ENCODE measurements at places on chromosomes 6 and 20. TPM values are rescaled to one million over a fixed set of nuclear protein-coding genes. Genes with fewer than 3 reads are reported as not detected.

Gene GGTLC1
- total RNA-seq, result not detected

Gene CYP39A1
- total RNA-seq, result not detected

Gene GDAP1L1
- total RNA-seq, result not detected

Gene AVP
- total RNA-seq, result not detected

Gene CAP2
- 13.0 TPM for total RNA-seq

Gene SRMS
- not detected for total RNA-seq

Gene GABRR1
- total RNA-seq, result not detected

Gene SPEF1
- total RNA-seq, result 2.6 TPM

Gene ULBP3
- 2.9 TPM for total RNA-seq

Gene TSBP1
- total RNA-seq, result not detected

Gene TTK
- 18.9 TPM for total RNA-seq

Gene C20orf202
- not detected for total RNA-seq

Gene LY6G6D
- not detected for total RNA-seq

Gene SYCP2
- 0.41 TPM for total RNA-seq

Gene GSTA3
- not detected for total RNA-seq

Measured in A549 treated with GW870086 at 1 μM for 4 hours (cell line).